H1 (cell line): ENCODE measurements at places on chromosomes 2 and 18. TPM values are rescaled to one million over a fixed set of nuclear protein-coding genes. Genes with fewer than 3 reads are reported as not detected.
A peak's percentile ranks its signal among the peaks of the same experiment; 100 is the strongest.

The CDK15 gene
- total RNA-seq = not detected in 2 replicates

GRCh38 chr2:219000569-219000960 lies 7.3 kb upstream of the CRYBA2 start:
- H3K27me3 ChIP-seq = peaks cover 86% of the 10 kb centered on the region
- no peak overlapping the region for H3K4me3 ChIP-seq
- no peak overlapping the region for H3K27ac ChIP-seq

- H3K4me3 ChIP-seq = peak overlapping the region; percentile 66
- H3K36me3 ChIP-seq = no peaks in the 10 kb centered on the region
- H3K27me3 ChIP-seq = peaks cover 1% of the 10 kb centered on the region
- no peak for DNase-seq
Measured at GRCh38 chr2:55923982-55924321, 370 bp upstream of the EFEMP1 start.

GRCh38 chr2:3575534-3576262 lies 638 bp downstream of the RPS7 start:
- H3K27me3 ChIP-seq = no peaks in the 10 kb centered on the region
- H3K4me3 ChIP-seq = peak overlapping the region; percentile 90
- peaks cover 4% of the 10 kb centered on the region; the same call in 1 of the 2 replicates for H3K4me1 ChIP-seq
- peaks cover 49% of the 10 kb centered on the region for H3K36me3 ChIP-seq
- no peak for DNase-seq

- no peak for DNase-seq
- no peak overlapping the region for H3K4me3 ChIP-seq
- H3K27me3 ChIP-seq = no peaks in the 10 kb centered on the region
- H3K36me3 ChIP-seq = no peaks in the 10 kb centered on the region
- H3K4me1 ChIP-seq = peaks cover 5% of the 10 kb centered on the region; the same call in 1 of the 2 replicates
Measured at GRCh38 chr2:187543488-187543887, 10.7 kb downstream of the TFPI start.

GRCh38 chr2:6800553-6800952 lies 65.2 kb downstream of the CMPK2 start:
- no peak overlapping the region for H3K4me3 ChIP-seq
- no peak for DNase-seq
- no peaks in the 10 kb centered on the region for H3K36me3 ChIP-seq
- H3K27me3 ChIP-seq = peaks cover 7% of the 10 kb centered on the region; the same call in 1 of the 2 replicates
- peaks cover 11% of the 10 kb centered on the region for H3K4me1 ChIP-seq

- H3K4me1 ChIP-seq = peaks cover 12% of the 10 kb centered on the region
- no peak overlapping the region for H3K27ac ChIP-seq
- no peaks in the 10 kb centered on the region for H3K27me3 ChIP-seq
- H3K36me3 ChIP-seq = peaks cover 12% of the 10 kb centered on the region
Measured at GRCh38 chr18:8803063-8803795, 97.9 kb downstream of the MTCL1 start.

- H3K4me1 ChIP-seq = 0 out of 2 replicates have a peak, but pooled peaks cover 3% of the 10 kb centered on the region
- H3K4me3 ChIP-seq = peak overlapping the region; percentile 81
- H3K36me3 ChIP-seq = no peaks in the 10 kb centered on the region
- peaks cover 19% of the 10 kb centered on the region for H3K27me3 ChIP-seq
- DNase-seq = no peak
Measured at GRCh38 chr2:196592331-196592910, 47.1 kb upstream of the CCDC150 start.
